NCI-H2081 (cell line): ENCODE measurements at places on chromosomes 7 and 10.

DNA sequence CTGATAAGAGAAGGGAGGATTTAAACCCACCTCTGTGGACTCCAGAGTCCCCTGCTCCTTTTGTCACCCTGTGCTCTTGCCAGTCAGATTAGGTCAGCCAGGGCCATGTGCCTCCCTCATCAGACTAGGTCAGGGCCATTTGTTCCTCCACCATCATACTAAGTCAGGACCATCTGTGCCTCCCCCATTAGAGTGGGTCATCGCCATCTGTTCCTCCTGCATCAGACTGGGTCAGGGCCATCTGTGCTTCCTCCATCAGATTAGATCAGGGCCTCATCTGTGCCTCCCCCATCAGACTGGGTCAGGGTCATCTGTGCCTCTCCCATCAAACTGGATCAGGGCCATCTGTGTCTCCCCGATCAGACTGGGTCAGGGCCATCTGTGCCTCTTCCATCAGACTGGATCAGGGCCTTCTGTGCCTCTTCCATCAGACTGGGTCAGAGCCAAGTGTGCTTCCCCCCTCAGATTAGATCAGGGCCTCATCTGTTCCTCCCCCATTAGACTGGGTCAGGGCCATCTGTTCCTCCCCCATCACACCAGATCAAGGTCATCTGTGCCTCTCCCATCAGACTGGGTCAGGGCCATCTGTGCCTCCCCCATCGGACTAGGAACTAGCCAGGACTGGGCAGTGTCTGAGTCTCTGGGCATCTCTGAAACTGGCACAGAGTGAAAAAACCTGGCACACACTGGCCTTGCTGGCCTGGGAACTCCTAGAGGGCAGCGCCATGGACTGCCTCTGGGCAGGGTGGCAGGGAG, 11.5 kb downstream of the MYL10 start:
- DNase-seq, result no peak

DNA sequence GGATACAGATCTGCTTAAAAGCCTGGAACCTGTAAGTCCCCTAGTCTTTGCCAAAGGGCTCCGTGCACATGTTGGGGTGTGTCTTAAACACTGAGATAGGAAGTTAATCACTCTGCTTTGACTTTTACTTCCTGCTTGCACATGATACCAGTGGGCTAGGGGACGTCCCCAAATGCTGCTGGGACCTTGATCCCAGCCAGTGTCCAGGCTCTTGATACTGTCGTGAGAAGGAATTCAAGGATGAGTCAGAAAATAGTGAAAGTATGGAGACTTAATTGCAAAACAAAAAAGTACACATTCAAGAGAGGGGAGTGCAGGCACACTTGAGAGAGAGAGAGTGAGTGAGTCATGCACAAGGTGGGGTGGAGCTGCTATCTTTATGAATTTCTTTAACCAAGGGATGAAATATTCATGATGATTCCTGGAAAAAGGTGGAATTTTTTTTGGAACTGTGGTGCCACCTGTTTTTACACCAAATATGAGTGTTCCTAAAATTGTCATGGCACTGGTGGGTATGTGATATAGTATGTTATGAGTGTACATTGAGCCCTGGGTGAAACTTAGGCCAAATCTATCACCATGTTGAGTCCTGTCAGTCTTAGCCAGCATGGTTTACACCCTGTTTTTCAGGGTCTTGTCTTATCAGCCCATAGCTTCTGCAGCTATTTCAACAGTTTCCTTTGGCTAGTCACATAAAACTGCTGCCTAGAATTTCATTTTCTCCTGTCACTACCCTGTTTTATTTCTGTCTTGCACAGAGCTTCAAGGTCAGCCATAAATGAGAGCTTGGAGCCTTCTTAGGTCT, 88.3 kb upstream of the CYP26C1 start:
- DNase-seq, result no peak

DNA sequence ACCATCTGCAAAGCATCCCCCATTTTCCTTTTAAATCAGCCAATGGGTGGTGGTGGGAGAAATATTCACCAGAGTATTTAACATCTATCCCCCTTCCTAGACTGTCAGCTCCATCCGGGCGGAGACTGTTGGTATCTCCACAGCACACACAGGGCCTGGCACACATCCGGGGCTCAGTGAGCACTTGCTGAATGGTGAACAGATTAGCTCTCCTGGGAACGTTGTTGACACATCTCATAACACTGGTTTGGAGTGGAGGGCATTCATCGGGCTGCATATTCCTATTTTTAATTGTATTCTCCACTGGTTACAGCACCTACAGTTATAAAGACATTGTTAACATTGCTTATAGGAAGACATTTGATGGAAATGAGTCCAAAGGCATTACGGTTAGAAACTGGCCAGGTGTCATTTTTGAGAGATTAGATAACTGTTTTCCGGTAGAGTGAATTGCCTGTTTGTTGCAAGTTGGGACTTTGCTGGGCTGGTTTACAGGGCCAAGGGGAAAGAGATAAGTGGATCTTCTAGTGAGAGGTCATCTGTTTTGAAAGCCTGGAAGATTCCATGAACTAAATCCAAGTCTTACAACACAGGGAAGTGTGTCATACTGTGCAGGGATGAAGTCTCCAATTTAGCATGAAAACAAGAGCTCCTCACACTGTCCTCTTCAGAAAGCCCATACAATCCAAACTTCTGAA, 101.8 kb downstream of the EGFR start:
- DNase-seq, result no peak

DNA sequence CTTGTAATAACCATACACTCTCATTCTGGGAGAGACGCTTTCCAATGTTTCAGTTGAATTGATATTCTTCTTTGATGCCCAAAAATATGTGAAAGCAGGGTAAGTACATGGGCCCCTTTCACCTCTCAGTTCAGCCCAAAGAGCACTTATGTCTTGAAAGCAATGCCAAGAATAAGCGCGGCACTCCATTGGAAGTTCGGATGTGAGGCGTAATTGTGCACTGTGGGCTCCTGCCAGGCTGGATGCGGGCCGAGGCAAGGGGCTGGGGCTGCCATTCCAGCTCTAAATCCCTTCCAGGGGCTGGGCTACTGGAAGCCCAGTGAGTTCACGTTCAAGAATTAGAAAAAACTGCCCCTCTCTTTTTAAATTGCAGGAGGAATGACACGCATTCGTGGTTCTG, 113.8 kb downstream of the EBF3 start:
- no peak for DNase-seq

GRCh38 chr7:131335639-131336381, 8.1 kb downstream of the MKLN1 start:
- DNase-seq, result no peak

DNA sequence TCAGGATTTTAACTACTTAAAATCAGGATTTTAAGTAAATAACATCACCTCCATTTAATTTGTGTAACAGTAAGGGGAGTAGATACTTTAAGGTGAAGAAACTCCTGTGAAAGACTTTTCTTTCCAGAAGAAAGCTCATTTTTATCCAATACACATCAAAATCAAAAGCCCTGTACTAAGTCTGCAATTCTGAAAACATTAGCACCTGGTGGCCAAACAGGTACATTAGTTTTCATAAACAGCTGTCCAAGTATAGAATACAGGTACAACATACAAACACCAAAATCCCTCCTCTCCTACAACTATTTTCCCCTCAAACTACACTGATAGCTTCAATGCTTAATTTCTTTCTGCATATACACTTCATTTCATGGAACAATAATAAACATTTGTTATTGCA, 22.9 kb downstream of the FAM3C start:
- no peak for DNase-seq

DNA sequence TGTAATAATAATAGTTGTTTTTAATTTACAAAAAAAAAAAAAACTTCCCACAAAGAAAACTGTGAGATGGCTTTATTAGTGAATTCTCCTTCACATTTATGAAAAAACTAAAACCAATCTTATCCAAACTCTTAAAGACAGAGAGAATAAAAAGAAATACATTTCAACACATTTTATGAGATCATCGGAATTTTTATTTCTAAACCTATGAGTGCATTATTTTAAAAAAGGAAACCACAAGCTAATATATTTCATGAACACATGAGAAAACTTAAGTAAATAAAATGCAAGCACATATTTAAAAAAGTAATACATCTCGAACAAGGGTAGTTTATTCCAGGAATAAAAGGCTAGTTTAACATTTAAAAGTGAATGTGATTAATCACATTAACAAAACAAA, 31.5 kb downstream of the C7orf25 start:
- DNase-seq, result no peak

DNA sequence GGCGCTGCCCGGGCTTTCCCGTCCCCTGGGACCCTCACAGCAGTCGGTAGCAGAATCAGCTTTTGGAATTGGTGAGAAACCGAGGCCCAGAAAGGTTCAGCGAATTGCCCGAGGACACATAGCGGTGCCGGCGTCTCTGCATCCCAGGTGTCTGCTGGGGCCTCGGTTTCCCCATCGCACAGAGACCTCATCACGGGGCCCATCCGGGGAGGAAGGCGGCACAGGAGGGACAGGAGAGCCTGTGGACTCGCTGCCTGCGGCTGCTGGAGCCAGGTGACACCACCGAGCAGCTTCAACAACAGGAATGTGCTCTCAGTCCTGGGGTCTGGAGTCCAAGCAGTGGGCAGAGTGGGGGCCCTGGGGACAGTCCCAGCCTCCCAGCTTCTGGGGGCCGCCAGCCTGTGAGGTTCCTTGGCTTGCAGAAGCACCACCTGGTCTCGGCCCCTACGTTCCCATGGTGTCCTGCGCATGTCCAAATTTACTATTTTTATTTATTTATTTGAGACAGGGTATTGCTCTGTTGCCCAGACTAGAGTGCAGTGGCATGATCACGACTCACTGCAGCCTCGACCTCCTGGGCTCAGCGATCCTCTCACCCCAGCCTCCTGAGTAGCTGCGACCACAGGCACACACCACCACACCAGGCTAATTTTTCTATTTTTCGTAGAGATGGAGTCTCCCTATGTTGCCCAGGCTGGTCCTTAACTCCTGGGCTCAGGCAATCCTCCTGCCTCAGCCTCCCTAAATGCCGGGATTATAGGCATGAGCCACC, 539 bp upstream of the COX19 start:
- no peak for DNase-seq

DNA sequence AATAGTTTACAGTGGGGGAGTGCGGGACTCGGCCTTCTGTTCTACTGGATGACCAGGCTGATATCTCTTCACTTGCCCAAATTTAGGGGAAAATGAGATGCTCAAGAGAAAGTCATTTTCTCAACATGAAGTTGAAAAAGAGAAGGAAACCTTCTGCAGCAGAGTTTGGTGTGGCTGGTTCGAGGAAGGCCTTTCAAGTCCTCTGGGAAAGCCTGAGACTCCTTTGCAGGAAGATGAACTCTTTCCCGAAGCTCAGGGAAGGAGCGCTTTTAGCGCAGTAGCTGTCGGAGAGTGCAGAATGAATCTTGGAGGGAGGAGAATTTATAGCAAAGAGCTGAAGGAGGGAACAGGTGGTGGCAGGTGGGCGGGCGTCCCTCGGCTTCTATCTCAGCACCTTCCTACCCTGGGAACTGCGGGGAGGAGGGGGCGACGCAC, at the start of gene ATOH7:
Gene ATOH7 (minus strand): TSS at position 297 of the 435 bp plus-strand sequence. CDS start 436 bp downstream, outside the sequence.
- DNase-seq, result no peak

DNA sequence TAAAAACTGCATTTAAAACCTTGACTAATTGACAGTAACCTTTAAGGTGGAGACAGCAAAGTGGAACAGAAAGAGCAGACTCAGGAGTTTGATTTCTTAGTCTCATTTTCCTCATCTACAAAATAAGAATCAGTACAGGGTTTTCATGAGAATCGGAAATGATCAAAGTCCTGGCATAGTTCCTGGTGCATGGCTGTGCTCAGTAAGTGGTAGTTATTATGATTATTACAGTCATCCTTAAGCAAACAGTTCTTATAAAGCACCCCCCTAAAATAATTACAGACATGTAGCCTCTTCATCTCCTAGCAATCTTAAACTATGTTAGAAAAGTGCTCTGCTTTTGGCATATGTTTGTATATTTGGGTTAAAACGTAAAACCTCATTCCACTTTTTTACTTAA, 18.0 kb downstream of the NEBL start:
- DNase-seq, result peak; percentile 58

DNA sequence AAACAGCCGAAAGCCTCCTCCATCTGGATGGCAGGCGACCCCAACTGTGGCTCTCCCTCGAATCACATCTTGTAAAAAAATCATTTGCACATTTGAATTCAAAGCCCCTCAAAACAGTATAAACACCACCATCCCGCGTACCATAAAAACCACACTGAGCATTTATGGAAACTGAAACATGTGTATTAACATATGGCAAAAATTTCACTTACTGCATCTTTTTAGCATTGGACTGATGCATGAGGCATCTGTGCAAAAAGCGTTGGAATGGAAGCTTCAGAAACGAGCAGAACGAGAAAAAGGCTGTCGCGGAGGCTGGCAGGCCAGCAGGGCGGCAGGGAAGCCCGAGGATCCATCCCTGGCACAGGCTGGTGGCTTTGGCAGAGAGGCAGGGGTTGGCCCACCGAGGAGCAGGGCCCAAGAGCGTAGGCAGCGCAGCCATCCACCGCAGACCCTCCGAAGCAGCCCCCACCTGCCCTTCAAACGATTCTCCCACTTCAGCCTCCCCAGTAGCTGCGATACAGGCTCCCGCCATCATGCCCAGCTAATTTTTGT, 39.3 kb upstream of the CUX1 start:
- no peak for DNase-seq

DNA sequence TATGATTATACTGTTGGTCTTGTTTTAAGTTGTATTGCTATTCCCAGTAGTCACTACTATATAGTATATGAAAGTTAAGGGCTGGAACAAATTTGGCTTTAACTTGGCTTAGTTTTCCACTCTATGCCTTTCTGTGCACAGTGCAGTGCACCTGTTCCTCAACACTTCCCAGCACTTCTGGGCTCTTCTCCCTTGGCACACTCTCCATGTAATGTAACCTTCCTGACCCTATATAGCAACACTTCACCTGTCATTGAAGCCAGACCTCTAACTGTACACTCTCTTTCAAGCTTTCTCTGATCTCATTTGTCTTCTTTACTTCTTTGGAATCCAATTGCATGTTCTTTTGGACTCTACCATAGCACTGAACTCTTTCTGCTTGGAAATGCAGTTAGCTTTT, 83.9 kb upstream of the SMIM30 start:
- DNase-seq, result no peak

- DNase-seq, result no peak
These were observed 9.3 kb downstream of the TMEM120A start for GRCh38 chr7:75985009-75985517.

GRCh38 chr7:46109437-46109836, 188.4 kb upstream of the IGFBP3 start:
- no peak for DNase-seq

- no peak for DNase-seq
These were observed 306.7 kb downstream of the GRID1 start for GRCh38 chr10:86059892-86060291.

- DNase-seq, result peak; percentile 69
These were observed 315.7 kb downstream of the TNS3 start for GRCh38 chr7:47266131-47266706.
